ENCODE measurements at places on chromosomes 12 and 14.

DNA sequence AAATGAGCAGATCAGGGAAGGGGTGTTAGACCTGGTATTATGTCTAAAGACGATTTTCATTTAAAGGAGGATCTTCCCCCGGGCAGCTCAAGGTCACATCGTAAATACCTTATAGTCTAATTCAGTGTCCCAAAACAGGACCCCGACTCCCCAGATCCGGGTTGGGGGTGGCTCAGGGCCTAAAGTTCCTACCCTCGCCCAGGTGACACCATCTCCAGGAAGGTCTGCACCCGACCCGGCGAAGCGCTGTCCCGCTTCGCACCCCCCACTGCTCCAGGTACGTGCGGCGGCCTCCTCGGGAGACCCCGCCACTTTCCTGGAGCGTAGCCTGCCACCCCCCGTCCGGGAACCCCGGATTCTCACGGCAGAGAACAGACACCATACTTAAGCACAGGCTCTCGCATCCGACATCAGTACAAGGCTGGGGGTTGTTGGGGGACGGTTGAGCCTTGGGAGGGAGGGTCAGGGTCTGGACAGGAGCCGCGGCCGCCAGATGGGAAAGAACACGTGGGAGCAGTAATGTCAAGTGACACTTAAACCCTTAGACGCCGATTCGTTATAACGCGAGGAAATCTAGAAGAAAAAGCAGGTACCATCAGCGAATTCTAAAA, 556 bp downstream of the TIMM9 start:
- DNase-seq: peak; percentile 77

DNA sequence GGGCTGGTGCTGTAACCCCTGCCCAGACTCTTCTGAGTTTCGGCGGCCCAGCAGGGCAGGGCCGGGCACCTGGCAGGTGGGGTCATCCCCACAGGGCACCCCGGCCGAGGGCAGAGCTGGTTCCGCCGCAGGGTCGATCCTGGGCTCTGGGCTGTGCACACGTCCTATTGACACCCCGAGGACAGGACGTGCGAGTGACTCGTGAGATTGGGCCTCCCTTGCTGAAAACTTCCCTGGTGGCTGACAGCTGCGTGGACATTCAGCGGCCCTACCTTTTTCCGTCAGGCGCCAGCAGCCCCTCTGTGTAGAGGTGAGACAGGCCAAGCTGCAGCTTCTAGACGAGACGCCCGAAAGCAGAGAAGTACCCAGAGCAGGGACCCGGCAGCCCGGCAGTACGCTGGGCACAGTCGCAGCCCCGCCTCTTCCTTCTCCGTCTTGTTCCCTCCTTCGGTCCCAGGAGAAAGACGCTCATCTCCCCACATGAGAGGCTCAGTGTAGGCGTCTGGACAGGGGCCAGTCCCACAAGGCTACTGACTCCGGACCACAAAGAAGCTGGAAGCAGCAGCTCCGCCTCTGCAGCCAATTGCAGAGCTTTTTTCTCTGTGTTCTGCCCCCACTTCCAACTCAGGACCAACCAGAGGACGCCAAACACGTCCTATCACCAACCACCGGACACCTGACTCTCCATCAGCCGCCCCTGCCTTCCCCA, at the start of gene LRCOL1:
LRCOL1 (minus strand) TSS at position 532 of the 709 bp plus-strand sequence. CDS start 4,331 bp downstream, outside the sequence.
- peak; percentile 47 for DNase-seq

DNA sequence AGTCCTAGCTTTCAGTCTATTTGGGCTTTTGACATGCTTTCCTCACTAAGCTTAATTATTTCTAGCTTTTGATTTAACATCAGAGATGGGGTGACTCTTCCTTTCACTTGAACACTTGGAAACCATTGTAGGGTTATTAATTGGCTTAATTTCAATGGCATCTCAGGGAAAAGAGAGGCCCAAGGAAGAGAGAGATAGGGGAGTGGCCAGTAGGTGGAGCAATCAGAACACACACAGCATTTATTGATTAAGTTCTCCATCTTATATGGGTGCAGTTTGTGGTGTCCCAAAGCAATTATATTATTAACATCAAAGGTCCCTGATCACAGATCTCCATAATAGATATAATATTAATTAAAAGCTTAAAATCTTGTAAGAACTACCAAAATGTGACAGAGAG, 1466.1 kb upstream of the SEL1L start:
- no peak for DNase-seq

DNA sequence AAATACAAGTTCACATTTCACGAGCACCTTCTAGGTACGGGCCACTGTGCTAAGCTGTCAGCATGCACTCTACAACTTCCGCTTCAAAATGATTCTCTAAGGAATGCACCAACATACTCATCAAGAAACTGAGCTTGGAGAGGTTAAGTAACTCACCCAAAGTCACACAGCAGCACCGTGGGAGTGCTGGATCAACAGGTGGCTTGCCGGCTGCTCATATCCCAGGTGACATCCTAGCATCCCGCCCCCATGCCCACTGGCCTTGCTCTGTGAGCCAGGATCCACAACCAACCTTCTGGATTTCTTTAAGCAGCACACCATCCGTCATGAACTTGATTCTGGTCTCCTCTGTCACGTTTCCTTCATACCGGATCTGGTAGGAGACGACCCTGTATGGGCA, 16.7 kb downstream of the DHX37 start:
- no peak for DNase-seq

All from coronary artery (tissue), 2 donors.